ENCODE measurements at places on chromosomes 5 and 9.

DNA sequence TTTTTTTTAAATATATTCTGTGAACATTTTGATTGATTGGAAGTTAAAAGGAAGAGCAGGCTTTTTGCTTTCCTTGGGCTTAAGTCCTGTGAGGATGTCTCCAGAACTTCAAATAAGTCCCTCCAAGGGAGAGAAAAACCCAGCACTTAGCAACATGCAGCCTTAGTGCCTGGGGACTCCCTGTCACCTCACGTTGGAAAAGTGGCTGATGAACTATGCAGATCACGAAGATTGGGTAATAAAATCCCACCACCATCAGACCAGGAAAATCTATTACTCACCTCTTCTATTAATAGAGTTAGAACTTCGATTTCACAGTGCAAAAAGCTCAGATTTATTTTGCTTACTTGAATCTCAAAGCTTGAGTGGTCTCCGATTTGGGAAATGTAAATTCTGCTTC, 507.0 kb downstream of the MAT2B start:
- no peak for DNase-seq

DNA sequence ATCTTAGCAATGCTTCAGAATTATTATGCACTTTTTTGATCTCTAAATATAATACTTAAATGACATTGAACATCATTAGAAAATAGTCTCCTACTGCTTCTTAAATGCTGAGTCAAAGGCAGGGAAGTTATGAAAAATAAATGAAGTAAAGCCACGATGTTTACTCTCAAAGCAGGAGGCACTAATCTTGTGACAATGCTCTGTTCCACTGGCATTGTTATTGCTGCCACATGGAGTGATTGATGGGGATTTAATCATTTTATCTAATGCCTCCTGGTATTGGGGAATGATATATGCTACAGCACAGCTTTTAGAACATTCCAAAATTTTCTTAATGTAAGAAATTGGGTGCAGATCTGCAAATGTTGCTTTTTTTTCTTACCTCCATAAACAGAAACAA, 1655.4 kb upstream of the NUDT12 start:
- DNase-seq: no peak

DNA sequence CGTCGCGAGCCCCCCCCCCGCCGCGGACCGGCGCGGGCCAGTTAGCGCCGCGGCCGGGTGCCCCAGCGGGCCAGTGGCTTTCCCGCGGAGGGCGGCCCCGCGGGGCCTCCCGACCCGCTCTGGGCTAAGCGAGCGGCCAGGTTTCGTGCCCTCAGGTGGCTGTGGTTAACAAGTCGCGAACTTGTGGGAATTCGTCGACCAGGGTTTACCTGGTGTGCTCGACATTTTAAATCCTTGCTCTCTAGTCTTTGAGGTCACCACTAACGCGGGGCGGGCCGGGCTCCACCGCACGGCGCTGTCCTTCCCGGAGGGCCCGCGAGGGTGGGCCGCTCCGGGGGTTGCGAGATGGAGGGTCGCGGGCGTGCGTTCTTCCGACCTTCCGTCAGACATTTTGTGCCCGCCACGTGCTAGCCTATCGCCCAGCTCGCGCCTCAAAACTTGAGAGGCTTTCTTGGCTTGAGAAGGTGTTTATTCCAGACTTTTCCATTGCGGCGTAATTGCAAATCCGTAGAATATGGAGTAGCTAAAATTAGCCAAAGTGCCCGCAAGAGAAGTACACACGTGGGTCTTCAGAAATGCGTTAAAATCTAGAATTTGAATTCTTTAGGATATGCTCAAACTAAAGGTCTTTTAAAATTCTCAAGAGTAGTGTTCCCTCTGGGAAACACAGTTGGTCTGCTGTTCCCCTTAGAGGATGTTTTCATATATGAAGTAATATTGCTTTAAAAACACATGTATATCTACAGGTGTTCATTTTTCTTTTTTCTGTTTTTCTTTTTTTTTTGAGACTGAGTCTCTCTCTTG, 2.1 kb downstream of the ANP32B start:
- no peak for DNase-seq

DNA sequence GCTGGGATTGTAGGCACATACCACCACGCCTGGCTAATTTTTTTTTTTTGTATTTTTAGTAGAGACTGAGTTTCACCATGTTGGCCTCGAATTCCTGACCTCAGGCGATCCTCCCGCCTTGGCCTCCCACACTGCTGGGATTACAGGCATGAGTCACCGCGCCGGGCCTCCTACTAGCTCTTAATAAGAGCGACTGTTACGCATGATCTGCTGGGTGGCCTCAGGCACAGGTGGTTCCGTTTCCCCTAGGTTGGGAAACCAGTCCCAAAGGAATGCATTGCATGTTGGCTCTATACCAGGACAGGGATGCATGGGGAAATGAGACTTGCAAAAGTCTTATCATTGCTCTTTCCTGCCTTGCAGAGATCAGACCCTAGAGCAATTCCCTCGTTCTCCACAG, 184.7 kb upstream of the PPP1R26 start:
- DNase-seq: no peak

DNA sequence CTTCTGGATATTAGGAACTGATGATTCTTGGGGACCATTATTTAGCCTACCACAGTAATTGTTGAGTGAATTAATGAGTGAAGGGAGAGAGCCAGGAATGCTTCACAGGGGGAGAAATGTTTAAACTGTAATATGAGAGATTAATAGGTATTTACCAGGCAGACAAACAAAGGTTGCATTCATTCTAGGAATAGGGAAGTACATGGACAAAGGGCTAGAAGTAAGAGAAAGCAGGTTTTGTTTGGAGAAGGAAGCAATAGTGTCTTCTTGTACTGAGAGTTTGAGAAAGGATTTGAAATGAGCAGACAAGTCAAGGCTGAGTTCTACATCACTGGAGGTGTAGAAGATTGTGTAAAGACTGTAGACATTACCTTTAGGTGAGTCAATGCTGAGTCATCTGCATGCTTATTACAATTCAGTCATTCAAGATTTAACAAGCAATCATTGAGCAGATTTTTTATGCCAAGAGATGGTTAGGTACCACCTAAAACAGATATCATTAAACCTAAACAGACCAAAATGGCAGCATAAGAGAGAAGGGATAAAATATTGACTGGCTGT, 8.0 kb downstream of the TAF1L start:
- DNase-seq: no peak

DNA sequence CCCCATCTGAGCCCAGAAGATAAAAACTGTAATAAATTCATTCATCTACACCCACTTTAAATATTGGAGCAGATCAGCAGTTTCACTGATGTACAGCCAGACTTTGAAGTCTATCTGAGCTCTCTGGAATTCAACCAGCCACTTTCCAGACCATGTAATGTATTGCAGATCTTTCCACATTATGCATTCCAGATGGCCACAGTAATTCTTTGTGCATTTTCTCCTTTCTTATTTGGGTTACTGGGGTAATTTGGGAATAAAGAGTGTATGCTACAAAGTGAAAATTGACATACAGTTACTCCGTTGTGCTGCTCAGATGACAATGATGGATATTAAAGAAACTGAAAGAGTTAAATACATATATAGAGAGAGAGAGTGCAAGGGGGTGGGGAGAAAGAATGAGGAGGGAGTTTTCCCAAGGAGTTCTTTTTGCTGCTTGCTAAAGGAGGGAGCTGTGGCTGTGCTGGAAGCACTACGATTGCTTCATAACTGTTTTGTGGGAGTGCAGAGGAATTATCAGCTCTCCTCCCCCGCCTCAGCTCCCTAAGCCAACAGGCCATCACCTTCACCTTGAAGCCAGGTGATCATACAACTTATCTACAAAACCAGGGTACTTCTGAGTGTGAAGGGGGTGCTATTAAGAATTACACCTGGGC, 152.8 kb downstream of the GAS1 start:
- no peak for DNase-seq

DNA sequence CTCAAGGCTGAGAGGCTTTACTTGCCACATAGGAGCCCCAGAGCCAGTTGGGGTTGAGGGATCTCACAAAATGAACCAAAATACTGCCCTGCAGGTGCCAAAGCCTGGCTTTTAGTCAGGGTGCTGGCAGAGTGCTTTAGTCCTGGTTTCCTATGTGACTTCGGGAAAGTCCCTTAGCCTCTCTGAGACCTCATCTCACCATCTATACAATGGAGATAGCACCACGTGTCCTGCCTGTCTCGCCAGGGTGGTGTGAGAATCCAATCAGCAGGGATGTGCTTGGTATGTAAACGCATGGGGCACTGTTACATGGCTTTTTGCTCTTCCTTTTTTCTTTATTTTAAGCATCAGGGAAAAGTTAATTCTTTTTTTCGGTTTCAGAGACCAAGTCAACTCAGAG, 68.3 kb downstream of the SHB start:
- DNase-seq: no peak

- DNase-seq: no peak
Measured at GRCh38 chr5:172642486-172642885, 1.4 kb downstream of the NEURL1B start.

DNA sequence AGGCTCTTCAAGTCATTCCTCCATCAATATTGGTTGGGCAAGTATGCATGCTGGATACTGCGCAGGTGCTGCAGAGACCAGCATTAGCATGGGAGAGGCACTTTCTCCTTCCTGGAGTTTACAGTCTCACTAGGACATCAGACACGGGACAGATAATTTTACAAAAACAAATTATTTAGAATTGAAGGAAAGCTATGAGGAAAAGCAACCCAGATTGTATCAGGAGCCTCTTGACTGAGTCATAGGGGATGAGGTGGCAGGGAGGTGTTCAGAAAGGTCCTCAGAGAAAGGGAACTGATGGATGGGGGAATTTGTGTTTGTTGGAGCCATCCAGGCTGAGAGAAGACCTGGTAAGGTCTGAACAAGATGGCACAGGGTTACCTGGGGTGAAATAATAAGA, 24.5 kb upstream of the RAB14 start:
- DNase-seq: no peak

- DNase-seq: no peak
Measured at GRCh38 chr5:137372773-137373160, 126.4 kb downstream of the SPOCK1 start.

DNA sequence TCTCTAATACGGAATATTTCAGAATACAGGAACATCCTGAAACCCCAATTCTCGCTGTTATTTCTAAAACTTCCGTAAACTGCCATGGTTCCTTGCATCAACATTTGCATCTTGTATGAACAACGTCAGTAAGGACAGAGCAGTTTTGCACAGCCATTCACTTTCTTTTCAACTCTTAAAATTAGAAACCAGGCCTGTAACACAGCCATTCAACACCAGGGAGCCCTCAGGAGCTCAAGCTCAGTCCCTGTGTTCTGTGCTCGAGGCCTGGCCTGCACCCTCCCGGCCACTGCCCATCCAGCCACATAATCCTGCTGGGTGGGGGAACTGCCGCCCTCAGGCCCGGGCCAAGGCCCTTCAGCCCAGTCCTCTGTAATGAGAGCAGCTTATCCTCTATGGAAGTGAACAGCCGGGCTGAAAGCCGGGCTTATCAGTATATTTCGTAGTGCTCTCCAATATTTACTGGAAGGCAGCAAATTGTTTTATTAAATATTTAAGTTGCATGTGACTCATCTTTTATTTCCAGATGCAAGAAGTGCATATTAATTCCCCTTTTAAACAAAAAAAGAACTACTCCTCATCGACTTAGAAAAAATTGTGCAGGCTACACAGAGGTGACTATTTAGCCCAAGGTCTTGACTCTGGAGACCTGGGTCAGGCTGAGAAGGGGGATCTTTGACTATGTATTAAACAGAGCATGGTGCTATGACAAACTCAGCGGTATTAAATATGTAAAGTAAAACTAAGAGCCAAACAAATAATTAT, 33.2 kb upstream of the SLC6A3 start:
- no peak for DNase-seq

GRCh38 chr9:126761274-126761673, 43.6 kb upstream of the ZBTB43 start:
- DNase-seq: no peak

DNA sequence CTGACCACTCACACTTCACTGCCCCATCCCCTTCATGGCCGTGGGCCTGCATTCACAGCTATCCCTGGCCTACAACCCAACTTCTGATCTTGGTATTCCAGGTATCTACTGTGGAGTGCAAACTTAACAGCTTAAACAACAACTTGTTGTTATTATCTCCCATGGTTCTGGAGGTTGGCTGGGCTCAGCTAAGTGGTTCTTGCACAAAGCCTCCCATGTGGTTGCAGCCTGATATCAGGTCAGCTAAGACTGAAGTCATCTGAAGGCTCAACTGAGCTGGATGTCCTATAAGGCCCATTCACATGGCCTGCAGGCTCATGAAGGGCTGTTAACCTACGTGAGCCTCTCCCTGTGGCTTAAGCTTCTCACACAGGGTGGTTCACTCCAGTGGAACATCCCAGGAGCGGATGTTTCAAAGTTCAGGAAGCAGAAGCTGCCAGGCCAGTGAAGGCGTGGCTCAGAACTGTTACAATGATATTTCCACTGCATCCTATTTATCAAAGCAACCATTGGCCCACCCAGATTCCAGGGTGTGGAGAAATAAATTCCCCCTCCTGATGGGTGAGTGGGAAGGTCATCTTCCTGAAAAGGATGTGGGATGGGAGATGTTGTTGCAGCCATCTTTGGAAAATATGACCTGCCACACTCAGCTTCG, 30.0 kb upstream of the TRIO start:
- no peak for DNase-seq

DNA sequence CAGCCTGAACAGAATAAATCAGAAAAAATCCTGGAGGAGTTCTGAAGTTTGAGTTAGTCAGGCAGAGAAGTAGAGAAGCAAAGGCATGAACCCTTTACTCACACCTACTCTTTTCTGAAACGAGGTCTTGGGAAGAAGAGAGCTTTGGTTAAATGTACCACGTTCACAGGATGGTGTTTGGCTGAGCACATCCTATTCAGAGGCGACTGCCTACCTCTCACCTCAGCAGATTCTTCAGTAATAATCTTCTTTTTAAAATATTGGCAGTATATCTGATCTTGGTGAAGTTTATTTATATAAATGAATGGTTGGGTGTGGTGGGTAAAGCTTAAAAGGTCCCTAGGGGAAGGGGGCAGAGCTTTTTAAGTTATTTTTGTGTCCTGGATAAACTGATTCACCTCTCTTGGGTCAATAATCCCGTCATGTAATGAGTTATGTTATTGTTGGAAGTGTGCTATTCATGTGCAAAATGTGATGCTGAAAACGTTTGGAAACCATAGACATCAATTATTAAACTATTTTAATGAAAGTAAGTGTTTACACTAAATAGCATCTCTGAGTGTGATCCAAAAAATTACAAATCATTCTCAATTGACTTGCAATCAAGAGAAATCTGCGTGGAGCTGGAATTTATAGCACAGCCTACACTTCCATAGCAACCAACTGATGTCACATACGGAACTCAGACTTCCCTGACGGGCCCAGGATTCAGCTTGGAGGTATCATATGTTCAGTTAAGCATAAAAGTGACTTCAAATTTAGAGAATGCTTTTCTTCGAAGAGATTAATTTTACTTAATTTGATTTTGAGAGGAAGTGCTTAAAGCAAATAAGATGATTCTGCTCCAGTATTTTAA, 94.3 kb upstream of the EQTN start:
- DNase-seq: no peak

DNA sequence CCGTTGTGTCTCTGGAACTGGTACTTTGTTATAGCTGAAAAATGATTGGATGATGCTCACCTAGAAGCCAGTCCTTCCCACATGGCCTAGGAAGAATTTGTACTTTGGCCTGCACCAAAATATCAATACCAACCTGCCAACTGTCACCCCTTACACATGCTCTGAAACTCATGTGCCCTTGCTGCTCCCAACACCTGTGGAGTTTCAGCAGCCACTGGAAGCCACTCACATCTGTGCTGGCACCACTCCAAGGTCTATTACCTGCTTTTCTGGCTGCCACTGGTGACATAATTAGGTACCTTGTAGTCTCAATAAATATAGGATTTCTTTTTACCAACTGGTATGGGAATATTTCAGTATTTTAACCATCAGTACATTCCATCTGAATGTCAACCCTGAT, 363.6 kb downstream of the SH3GL2 start:
- no peak for DNase-seq

- DNase-seq: no peak
Measured at GRCh38 chr5:76674330-76675066, 41.4 kb upstream of the F2R start.
